ENCODE measurements at places on chromosomes 3 and 15.

DNA sequence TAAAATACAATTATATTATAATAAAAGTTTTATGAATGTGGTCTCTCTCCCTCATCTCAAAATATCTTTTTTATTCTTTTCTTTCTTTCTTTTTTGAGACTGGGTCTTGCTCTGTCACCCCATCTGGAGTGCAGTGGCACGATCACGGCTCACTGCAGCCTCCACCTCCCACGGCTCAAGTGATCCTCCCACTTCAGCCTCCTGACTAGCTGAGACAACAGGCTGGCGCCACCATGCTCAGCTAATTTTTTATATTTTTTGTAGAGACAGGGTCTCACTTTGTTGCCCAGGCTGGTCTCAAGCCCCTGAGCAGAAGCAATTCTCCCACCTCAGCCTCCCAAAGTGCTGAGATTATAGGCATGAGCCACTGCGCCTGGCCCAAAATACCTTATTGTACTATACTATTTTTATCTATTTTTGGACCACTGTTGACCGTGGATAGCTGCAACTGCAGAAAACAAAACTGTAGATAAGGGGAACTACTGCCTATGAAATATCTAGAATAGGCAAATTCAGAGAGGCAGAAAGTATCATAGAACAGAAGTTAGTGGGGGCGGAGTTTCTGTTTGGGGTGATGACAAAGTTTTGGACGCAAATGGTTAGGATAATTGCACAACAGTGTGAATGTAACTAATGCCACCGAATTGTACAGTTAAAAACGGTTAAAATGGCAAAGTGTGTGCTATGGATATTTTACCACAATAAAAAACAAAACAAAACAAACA lies 66.6 kb downstream of the SLC12A8 start:
- no peak for DNase-seq

GRCh38 chr3:30320392-30320791 lies 286.0 kb upstream of the TGFBR2 start:
- DNase-seq: no peak

GRCh38 chr3:121508389-121508788 lies 37.4 kb downstream of the POLQ start:
- DNase-seq: no peak

- DNase-seq: no peak
Observed at GRCh38 chr15:99320374-99321215, 69.3 kb downstream of the LRRC28 start.

DNA sequence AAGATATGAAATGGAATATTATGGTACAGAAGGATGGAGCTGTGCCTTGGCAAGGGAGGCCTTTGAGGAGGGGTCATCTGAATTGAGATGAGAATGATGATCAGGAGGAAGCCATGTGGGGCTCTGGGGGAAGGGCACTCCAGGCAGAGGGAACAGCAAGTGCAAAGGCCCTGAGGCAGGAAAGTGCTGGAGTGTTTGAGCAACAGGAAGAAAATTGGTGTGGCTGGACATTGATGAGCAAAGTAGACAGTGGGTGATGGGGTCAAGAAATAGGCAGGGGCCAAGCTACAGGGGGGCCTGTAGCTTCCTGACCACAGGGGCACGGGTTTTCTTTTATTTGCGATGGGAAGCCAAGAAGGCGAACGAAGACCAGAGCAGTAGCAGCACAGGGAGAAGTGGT lies 3.3 kb upstream of the GP9 start:
- no peak for DNase-seq

GRCh38 chr15:92600856-92601255 lies 54.7 kb downstream of the FAM174B start:
- DNase-seq: no peak

- peak; percentile 99 for DNase-seq
Observed at GRCh38 chr3:188948281-188948996, 223.3 kb upstream of the TPRG1 start.

GRCh38 chr3:11560746-11561145 lies 83.0 kb downstream of the VGLL4 start:
- DNase-seq: no peak

DNA sequence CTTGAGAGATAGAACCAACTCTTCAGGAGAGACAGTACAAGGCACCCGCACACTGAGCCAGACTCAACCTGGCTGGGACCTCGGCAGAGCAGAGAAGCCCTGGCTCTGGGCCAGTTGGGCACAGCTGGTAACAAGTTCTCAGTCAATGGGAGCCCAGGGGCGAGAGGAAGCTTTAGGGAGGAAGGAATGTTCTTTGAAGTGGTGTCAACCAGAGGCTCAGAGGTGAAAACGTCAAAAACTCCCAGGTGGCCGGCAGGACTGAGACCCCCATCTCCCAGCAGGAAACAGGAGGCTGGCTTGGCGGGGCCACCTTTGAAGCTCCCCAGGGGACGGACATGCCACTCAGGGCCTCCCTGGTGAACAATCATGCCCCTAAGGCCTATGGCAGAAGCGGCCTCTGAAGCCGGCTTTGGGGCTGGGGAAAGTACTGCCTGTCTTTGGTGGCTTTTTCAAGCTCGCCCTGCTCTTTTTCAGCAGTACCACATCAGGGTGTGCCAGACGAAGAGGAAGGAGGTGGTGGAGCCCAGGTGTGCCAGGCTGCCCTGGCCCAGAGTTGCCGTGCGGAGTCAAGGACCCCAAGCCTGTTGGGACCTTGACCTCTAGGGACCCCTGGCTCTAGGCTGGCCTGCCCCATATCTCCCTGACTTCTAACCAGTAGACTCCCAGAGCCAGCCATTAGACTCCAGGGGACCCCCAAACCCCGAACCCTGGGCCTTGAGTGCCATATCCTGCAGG lies 16.7 kb upstream of the TBC1D21 start:
- no peak for DNase-seq

- DNase-seq: peak; percentile 81
Observed at GRCh38 chr3:196774848-196775422, 35.3 kb downstream of the PAK2 start.

DNA sequence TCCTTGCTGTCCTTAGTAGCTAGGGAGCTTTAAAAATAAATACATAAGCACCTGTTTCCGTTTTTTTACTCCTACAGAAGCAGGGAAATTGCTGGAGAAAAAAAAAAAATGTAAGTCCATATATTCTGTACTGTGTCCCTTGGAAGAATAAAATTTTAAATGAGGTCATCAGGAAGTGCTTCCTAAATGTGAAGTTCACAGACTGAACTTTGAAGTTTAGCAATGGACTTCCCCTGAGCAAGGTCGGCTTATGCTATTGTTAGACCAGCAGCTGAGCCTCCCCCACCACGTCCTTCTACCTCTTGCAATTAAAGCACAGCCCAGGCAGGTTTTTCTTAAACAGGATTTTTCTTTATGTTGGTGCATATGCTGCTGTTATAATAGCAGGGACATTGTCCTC lies 26.3 kb downstream of the LIPC start:
- DNase-seq: no peak

GRCh38 chr3:147411815-147412241 lies 2.7 kb downstream of the ZIC1 start:
- no peak for DNase-seq

DNA sequence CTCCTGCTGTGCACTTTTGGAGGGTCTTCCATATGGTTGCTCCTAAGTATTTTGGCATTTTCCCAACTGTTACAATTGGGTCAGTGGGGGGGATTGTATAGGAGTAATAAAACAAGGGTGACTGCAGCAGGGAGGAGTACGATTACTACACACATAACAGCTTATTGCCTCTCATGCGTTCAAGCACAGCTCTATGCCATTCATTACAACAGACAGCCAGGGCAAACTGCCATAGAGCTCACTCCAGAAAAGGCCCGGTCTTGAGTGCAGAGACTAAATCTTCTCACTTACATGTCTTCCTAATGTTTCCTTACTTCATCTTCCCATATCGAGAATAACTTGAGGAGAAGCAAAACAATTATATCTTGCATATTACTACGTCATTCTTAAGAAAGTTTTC lies 1.4 kb upstream of the CHMP2B start:
- peak; percentile 21 for DNase-seq

GRCh38 chr3:57173687-57174086 lies 8.5 kb upstream of the IL17RD start:
- no peak for DNase-seq

- no peak for DNase-seq
Observed at GRCh38 chr3:155843569-155843968, 10.7 kb downstream of the SLC33A1 start.

DNA sequence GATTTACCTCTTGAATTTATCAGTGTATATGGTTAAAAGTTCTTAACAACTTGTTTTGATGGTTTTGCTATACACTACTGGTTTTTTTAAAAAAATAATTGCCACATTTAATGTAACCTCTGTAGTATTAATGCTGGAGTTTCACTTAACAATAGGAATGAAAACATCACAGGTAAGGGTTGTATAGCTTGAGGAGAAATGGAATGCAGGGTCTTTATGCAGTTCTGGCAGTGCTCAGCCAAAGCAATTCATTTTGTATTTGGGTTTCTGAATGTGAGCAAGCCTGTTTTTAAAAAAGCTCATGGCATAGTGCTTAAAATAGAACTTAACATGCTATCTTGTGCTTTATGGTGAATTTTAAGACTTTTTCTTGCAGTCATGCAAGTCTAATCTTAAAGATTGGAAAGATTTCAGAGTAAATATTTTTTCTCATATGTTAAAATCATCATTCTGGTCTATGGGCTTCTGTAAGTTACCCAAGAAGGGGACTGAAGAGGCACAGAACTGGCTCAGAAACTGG lies 8.9 kb downstream of the PIAS1 start:
- DNase-seq: no peak

DNA sequence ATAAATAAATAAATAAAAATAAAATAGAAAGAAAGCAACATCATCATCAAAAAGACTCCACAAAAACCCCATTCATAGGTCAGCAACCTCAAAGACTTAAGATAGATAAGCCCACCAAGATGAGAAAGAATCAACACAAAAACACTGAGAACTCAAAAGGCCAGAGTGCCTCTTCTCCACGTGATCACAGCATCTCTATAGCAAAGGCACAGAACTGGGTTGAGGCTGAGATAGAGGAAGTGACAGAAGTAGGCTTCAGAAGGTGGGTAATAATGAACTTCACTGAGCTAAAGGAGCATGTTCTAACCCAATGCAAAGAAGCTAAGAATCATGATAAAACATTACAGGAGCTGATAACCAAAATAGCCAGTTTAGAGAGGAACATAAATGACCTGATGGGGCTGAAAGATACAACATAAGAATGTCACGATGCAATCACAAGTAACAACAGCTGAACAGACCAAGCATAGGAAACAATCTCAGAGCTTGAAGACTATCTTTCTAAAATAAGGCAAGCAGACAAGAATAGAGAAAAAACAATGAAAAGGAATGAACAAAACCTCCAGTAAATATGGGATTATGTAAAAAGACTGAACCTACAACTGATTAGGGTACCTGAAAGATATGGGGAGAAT lies 26.4 kb downstream of the GNB5 start:
- no peak for DNase-seq

- DNase-seq: no peak
Observed at GRCh38 chr3:13567684-13568514, 19.0 kb downstream of the FBLN2 start.

DNA sequence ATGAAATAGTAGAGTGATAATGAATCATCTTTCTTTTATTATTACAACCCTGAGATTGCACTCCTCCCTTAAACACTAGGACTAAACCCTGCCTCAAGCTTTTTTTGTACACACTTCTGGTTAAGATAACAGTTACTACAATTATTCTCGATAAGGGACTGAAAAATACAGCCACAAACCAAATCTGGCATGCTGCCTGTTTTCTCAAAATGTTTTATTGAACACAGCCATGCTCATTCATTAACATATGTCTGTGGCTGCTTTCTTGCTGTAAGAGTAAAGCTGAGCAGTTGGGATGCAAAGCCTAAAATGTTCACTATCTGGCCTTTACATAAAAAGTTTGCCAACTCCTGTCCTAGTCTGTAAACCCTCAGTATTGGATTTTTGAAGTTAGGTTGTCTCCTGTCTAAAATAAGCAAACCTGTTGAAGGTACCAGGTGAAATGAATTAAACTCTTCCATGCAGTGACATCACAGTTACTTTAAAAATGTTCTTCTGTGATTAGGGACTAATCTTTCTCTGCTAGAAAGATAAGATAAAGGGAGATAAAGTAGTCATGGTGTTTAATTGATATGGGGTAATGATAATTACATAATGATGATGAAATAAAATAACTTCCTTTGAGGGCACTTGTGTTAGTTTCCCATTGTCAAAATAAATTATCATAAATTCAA lies 218.2 kb downstream of the STXBP5L start:
- no peak for DNase-seq

- no peak for DNase-seq
Observed at GRCh38 chr3:153356908-153357307, 194.9 kb downstream of the RAP2B start.

DNA sequence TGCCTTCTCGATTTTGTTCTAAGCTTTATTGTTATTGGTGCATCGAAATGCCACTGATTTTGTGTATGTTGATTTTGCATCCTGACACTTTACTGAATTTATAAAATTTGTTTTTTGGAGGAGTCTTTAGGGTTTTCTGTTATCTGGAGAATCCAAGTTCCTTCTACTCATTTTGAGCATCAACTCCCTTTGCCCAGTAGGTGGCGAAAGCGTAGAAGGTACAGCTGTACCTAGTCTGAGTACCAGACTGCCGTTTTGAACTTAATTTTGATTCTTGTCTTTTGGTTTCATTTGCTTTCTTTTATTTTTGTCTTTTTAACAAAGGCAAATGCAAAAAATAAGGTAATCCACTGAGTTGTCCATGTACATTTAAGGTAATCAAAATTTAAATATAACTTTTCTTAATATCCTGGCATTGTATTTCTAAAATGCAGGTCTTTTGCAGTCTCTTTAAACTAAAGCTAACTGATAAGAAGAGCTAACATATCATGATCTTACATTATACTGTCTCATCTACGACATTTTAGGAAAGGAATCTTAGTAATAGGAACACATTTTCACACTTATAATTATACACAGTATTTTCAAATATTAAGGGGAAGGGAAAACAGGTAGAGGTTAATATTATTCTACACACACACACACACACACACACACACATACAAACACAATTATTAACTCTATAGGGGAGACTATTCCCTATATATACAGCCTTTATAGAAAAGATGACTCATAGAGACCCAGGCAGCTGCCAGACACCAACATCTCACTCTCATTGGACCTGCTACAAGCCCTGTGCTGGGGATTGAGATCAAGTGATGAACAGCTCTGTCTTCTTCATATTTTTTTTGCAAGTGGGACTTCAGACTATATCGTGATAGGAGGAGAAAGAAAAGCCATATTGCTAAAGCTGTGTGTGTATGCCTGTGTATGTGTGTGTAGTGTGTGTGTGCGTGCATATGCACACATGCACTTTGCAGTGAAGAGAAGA lies 71.8 kb downstream of the SYNPR start:
- DNase-seq: peak; percentile 76

DNA sequence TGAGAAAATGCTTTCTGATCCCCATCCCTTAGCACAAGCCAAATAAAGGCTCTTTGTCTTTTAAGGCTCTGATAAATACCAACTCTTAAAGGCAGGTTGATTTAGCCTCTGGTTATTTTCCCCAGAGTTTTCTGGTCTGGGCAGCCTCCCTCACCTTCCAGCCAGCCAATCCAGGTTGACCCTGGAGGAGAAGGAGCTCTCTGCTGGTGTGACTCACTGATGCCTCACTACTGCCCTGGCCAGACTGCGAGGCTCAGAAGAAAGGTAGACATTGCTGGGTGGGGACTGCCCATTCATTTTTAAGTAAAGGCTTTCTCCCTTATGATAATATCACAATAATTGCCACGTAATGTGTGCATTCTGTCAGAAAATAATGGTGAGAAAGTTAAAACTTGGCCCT lies 37.1 kb downstream of the SLCO3A1 start:
- DNase-seq: peak; percentile 67

Measured in fibroblast of mammary gland (primary cell).